ENCODE measurements at places on chromosomes 3 and 15.

DNA sequence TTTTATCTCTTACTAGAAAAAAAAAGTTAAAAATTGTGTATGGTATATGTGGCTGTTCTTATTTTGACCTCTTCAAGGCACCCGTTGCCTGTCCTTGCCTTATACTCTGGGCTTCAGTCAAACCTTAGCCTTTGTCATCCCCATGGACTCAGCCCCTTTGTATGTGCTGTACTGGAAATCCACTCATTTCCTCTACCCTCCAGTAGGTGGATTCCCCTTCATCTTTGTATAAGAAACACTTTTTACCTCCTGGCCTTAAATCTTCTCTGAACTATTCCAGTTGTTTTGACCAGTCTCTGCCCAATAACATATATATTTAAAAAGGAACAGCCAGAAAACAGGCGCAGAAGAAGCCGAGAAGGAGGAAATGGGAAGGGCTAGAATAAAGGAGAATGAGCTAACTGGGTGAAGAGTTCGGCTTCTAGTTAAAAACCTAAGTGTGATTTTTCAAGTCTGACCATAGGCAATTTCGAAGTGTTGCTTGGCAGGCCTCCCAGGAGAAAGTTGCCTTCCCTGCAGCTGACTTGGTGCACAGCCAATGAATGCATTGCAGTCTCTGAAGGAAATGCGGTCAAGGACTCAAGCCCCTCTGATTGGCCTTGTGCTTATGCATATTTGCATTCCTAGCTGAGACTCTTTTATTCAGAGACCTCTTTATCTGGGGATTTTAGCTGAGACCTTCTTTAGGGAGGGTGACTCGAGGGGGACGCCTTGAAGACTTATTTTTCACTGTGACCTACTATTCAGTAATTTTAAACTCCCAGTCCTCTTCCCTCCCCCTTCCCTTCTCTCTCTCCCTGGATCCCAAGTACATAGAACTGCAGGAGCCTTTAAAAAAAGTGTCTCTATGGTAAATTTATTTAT, 277.4 kb downstream of the ROBO1 start:
- no peak for DNase-seq

- no peak for DNase-seq
Measured at GRCh38 chr3:126911162-126912026, 71.5 kb upstream of the PLXNA1 start.

DNA sequence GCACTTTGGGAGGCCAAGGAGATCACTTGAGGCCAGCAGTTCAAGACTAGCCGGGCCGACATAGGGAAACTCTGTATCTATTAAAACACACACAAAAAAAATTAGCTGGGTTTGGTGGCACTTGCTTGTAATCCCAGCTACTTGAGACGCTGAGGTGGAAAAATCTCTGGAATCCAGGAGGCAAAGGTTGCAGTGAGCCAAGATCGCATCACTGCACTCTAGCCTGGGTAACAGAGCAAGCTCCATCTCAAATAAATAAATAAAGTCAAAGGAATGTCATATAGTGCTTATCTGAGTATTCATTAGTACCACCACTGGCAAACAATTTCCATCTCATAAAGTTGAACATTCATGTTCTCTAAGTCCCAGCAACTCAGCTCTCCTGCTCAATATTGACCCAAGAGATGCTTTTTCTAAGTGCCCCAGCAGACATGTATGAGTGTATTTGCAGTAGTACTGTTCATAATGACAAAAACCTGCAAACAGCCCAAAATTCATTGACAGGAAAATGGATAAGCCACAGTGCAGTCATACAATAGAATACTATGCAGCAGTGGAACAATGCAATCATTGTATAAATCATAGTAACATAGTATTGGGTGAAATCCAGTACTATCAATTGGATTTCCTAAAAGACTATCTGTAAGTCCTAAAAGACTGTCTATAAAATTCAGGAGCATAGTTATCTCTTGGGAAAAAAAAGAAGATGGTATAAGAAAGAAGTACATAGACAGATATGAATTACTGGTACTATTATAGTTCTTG, 751.5 kb upstream of the LMCD1 start:
- DNase-seq = no peak

DNA sequence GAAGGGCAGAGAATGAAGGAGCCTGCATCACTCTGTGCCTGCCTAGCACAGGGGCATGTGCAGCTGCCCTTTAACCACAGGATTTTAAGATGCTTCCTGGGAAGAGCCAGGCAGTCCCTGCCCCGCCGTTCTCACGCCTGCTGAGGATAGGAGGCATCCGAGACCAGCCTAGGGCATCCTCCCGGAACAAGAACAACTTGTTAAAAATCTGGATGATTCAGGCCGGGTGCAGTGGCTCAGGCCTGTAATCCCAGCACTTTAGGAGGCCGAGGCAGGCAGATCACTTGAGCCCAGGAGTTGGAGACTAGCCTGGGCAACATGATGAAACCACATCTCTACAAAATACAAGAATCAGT, 15.2 kb downstream of the NRROS start:
- DNase-seq = no peak

- DNase-seq = no peak
Measured at GRCh38 chr3:128296469-128297251, 143.4 kb downstream of the EEFSEC start.

DNA sequence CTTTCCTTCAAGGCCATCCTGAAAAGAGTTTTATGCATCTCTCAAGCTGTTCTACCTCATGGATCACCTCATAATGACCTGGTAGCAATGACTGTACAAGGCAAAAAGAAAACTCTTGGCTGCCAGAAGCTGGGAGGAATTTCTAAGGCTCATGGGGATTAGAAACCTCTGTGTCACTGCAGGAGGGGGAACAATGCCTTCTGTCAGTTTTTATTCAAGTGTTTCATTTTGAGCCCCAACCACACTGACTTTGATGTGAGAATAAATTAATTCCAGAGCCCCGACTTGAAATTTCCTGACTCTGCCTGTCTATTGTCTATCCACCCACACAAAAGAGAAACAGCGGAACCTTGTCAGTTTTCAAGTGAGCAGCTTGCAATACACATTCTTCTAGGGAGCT, 58.7 kb upstream of the MRPL3 start:
- DNase-seq = no peak

DNA sequence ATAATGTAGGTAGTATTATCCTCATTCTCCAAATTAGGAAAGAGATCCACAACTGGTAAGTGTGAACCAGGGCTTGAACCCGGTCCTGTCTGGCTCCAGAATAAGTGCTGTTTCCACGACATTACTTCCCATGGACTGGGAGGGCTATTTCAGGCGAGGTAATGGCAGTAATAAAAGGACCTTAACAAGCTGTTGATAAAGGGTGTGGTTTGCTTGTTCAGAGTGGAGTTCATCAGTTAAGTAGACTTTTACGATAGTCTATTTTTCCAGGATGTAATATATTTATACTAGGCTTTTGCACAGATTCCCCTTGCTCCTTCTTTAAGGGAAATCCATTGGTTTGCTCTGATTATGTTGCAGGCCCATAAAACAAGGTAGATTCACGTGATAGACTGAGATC, 88.4 kb upstream of the TNFAIP8L3 start:
- DNase-seq = no peak

GRCh38 chr15:43534897-43535296, 17.5 kb downstream of the MAP1A start:
- no peak for DNase-seq

DNA sequence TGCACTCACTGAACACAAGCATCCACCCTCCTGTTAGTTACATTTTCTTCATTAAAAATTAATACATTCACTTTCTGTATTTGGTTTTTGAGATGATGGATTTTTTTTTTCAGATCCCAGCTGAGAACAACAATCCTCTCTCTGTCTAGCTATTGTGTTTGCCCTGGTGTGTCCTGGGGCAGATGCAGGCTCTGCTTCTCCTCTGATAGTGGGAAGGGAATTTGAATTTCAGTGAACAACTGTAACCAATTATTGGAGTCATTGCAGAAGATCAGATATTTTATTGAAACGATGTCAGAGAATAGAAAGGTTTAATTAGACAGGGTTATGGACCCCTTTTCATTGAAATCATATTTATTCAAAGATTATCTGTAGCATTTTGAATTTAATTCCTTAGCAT, 33.1 kb upstream of the RYR3 start:
- DNase-seq = no peak

- DNase-seq = no peak
Measured at GRCh38 chr15:101522621-101523559, 33.4 kb upstream of the PCSK6 start.

DNA sequence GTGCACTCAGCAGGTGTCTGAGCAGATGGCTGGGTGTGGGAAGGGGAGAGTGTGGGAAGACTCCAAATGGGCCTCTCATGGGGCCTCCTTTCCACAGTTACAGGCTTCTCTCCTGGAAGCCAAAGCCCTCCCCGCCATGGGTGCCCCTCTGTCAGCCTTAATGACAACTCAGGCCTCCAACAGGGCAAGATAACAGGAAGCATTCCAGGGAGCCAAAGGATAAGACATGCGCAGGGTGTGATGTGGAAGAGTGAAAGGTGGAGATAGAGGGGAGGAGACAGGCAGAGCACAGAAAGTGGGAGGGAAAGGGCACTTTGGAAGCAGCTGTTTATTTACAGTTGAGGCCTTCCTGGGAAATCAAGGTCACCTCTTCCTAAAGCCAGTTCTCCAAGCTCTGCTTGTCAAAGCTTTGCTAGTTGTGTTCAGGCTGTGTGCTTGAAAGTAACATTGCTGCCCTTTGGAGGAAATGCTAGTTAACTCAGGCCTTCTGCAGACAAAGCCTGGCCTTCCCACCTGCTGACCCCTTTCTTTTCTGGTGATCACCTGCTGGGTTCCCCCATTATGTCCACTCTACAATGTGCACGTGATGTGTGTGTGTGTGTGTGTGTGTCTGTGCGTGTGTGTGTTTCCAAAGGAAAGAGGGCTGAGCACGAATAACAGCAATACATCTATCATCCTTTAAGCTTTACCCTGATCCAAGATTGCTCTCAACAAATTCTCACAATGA, 35.2 kb upstream of the SMAD3 start:
- DNase-seq = peak; percentile 80
